Urinary bladder (tissue), 4 donors: ENCODE measurements at places on chromosomes 7 and 10. TPM values are rescaled to one million over a fixed set of nuclear protein-coding genes. Genes with fewer than 3 reads are reported as not detected.
A peak's percentile ranks its signal among the peaks of the same experiment; 100 is the strongest.

The CLEC5A gene
- 0.16 TPM for total RNA-seq

The SERPINE1 gene
- 3.1 TPM for total RNA-seq

The HERPUD2 gene
- 27.4 TPM for total RNA-seq

- no peak for DNase-seq
These were observed 53.5 kb downstream of the ABLIM1 start for GRCh38 chr10:114604357-114605130.

- peak; percentile 13 for DNase-seq
These were observed 49.0 kb upstream of the BAMBI start for GRCh38 chr10:28628184-28628893.

GRCh38 chr10:124376411-124376810, 42.3 kb downstream of the OAT start:
- DNase-seq: no peak

- peak; percentile 29 for DNase-seq
These were observed 744 bp downstream of the CREM start for GRCh38 chr10:35127289-35127891.

GRCh38 chr7:27569106-27569505, 93.6 kb downstream of the HIBADH start:
- no peak for DNase-seq

DNA sequence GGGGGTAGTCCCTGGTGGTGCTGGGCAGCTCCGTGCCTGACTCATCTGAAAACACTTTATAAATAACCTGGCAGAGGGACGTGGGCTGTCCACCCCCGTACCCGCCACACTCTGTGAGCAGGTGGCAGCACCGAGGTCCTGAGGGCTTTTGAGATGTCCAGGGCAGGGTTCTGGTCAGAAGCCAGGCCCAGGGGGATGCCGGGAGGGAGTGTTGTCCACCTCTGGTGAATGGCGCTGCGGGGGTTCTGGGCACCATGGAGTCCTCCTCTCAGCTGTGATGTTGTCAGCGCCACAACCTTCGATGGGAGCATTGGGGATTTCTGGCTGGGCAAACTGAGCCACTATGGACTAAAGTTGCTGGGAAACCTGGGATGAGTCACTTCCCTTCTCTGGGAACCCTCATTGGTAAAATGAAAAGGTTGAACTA, 27.4 kb upstream of the GOLGA7B start:
- no peak for DNase-seq

- DNase-seq: no peak
These were observed 25.2 kb upstream of the FIGNL1 start for GRCh38 chr7:50475340-50475739.

- no peak for DNase-seq
These were observed 1209.8 kb upstream of the CELF2 start for GRCh38 chr10:9807846-9808245.

DNA sequence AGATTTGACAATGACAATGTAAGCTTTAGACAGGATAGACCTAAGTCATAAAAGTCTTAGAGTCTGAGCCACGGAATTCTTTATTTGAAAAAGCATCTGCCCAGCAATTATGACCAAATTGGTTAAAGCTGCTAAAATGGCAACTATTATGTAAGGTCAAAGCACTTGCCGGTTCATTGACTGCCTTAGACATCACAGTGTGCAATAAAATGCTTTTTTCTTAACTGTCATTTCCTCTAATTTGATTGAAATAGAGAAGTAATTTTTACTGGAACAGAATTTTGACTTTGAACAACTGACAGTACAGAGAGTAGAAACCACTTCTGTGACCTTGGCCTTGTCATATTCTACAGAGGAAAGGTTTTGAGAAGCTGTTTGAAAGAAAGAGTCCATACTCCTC, 142.9 kb downstream of the THSD7A start:
- DNase-seq: no peak

The ACTR3C gene
- 6.5 TPM for total RNA-seq

DNA sequence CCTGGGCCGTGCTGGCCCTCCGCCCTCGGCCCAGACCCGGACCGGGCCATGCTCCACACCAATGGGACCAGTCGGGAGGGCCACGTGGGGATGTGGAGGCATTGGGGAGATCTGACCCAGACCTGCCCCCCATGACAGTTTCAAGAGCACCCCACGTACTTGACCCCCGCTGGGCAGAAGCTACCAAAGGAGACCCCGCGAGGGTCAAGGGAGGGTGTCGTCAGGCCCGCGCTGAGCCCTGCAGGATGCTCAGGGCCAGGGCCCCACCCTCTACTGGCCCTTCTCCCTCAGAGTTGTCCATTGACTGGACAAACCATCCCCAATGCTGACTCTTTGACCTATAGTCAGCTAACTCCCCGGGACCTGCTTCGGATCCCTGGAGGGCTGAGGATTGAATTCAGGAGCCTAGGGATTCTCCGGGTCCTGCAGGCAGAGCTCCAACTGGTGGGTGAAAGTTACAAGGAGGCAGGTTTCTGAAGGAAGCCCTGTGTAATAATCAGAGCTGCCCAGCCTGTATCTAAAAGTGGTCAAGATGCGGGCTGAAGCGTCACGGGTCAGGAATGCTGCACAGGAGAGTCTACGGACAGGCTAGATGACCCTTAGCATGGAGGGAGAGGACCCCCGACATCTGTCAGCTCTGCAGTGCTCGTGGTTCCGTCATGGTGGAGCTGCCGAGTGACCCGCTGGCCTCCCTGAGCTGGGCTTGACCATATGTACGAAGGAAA, 498 bp upstream of the CALHM2 start:
- no peak for DNase-seq

GRCh38 chr7:139854124-139854511, 25.1 kb downstream of the TBXAS1 start:
- no peak for DNase-seq

The GDF2 gene
- not detected for total RNA-seq

- DNase-seq: no peak
These were observed 113.4 kb downstream of the BTRC start for GRCh38 chr10:101467286-101467770.
